ENCODE measurements at places on chromosomes 1 and 21. TPM values are rescaled to one million over a fixed set of nuclear protein-coding genes. Genes with fewer than 3 reads are reported as not detected.

GRCh38 chr1:222195857-222196256 lies 352.0 kb downstream of the HHIPL2 start:
- DNase-seq: no peak

DNA sequence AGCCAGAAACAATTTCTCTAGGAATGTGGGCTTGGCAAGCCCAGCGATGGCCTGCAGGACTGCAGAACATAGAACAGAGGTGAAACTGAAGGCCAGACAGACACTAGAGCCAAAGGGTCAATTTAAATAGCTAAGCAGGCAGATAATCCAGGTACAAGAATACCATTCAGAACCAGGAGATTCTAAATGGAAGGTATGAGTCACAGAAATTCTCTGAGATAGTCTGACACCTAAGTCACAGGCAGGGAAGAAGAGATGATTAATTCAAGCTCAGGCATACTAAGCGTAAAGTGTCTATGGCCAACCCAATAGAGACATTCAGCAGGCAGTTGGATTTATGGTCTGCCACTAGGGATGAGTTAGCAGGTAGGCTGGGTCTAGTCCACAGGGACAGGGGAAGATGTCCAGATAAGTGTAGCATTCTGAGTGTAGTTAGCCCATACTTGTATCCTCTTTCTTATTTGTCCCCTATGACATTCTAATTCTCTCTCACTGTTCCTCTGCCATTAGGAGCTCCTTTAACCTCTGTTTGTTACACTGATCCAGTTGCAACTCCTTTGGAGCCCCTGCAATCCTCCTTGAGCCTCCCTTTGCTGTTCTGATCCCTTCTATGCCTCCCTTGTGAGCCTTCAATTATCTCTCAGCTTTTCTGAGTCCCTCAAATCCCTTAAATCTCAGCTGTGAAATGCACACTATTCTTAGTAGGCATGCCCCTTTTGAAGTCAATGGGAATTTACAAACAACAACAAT lies 383.8 kb downstream of the LMO4 start:
- DNase-seq: no peak

GRCh38 chr1:162080472-162081015 lies 11.1 kb downstream of the NOS1AP start:
- DNase-seq: no peak

GRCh38 chr1:17790383-17791054 lies 35.4 kb downstream of the ACTL8 start:
- no peak for DNase-seq

Gene SMIM1
- not detected for total RNA-seq

GRCh38 chr1:31718327-31718897 lies 14.6 kb upstream of the COL16A1 start:
- DNase-seq: no peak

GRCh38 chr21:21751286-21751685 lies 753.1 kb downstream of the NCAM2 start:
- no peak for DNase-seq

GRCh38 chr1:11543796-11544195 lies 64.8 kb downstream of the DISP3 start:
- no peak for DNase-seq

GRCh38 chr1:57858740-57859139 lies 434.9 kb upstream of the DAB1 start:
- no peak for DNase-seq

- no peak for DNase-seq
These were observed 89.7 kb downstream of the TNNI3K start for GRCh38 chr1:74324684-74325448.

DNA sequence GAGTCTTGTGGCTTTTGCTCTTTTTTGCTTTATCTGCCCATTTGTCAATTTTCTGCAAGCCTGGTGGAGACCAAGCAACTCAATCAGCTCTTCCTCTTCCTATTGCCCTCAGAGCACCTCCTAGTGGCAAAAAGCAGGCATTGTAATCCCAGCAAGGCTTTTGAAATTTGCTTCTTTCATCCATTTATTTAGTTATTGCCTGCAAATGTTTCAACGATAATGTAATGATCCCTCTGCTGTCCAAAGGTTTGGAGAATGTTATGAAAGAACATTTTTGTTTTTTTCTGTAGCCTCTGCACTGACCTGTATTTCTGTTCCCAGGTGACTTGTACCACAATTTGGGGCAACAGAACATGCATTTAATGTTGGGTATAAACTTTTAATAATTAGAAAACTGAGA lies 127.8 kb downstream of the GABPA start:
- DNase-seq: peak; percentile 23

All from activated CD4-positive, alpha-beta memory T cell treated with anti-CD3 and anti-CD28 coated beads, Interleukin-2, amount 10 ng/mL, durations not matched to agents 7 days and 5 days (primary cell).